ENCODE measurements at places on chromosomes 2 and 18.

DNA sequence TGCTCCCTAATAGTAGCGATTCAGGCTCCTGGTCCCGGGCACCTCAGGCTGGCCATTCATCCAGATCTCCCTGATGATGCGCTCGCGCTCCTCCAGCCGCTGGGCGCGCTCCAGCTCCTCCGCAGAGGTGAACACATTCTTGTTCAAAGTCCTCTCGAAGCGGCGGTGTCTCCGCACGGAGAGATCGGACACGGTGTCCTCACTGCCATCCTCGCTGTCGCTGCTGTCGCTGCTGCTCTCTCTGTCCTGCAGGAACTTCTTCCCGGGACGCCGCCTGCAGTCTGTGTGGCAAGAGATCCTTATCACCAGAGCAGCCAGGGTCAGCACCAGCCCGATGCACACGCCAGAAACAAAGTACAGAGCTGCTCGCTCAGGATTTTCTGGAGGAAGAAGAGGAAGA, 67.5 kb downstream of the EVA1A start:
- no peak for DNase-seq

- no peak for DNase-seq
Measured at GRCh38 chr2:200627110-200627770, 41.4 kb downstream of the AOX1 start.

DNA sequence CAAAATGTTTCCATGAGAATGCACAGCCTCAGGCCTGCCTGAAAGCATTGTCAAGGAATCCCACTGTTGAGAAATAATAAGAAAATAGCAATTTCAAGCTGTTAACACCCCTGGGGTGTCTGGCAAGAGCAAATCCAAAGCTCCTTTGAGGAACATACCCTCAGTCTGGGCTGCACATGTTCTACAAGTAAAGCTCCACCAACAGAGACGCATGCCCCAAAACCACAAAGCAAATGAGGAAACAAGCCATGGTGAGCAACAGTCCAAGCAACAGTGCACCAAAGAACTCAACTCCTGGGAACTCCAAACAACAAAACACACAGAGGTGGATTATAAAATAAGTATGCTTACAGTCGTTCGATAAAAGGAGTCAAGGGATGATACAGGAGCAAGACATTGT, 40.3 kb downstream of the CYP27C1 start:
- DNase-seq = peak; percentile 22

GRCh38 chr2:64831977-64832328, 157.2 kb upstream of the SLC1A4 start:
- no peak for DNase-seq

DNA sequence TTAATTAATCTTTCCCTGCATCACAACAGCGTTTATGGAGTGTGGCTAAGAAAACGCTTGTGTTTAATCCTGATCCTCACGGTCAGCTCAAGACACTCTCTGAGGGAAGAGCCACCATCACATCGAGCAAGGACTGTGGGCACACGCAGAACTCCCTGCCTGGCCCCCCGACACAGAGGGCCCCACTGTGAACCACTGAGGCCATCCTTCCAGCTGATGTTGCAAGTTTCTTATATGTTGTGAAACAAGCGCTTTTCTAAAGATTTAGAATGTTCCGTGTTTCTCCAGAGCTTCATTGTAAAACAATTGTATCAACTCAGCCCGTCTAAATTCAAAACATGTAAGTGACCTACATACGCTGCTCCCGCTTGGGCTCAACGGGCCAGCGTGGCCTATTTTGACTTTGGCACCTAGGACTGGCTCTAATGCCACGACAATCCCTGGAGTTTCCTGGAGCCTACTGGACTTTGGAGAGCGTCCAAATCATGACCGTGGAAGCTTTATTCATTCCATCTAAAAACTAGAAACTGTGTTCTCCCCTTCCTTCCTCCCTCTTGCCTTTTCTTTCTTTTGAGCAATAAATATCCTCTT, 34.9 kb downstream of the SERPINE2 start:
- peak; percentile 50 for DNase-seq

GRCh38 chr18:45325778-45326177, 289.5 kb upstream of the SLC14A2 start:
- DNase-seq = no peak

GRCh38 chr18:4450065-4450658, 4.9 kb downstream of the DLGAP1 start:
- peak; percentile 37 for DNase-seq

DNA sequence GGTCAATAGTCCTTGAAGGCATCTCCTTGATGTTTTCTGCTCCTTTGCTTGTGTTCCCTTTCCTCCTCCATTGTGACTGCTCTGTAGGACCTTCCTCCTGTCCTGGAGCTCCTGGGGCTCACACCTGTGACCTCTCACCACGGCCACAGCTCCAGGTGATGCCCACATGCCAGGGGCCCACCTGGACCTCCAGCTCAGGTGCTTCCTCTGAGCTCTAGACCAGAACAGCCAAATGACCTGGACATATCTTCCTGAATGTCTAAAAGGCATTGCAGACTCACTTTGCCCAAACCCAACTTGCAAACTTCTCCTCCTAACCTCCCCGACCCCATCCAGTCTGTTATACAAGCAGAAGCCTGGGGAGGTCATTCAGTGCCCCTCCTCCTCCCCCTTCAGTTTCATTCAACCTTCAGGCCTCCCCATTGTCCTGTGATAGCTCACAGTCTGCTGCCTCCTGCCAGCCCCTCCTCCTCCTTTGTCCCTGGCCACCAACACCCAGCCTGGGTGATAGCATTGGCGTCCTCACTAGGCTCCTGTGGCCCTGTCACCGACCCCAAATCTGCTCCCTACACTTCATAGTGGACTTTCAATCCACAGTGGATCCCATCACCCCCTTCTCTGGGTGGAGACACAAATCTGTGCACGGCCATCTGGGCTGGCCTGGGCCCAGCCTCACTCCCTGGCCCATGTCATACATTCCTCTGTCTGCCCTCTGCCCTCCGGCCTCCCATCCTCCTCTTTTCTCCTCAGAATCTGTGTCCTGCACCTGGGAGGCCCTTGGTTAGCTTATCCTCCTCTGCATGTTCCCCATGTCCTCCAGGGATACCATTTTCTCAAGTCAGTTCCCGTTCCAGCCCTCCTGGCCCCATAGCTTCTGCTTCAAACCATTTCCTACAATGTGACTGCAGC, 310.4 kb upstream of the HDAC4 start:
- DNase-seq = no peak

DNA sequence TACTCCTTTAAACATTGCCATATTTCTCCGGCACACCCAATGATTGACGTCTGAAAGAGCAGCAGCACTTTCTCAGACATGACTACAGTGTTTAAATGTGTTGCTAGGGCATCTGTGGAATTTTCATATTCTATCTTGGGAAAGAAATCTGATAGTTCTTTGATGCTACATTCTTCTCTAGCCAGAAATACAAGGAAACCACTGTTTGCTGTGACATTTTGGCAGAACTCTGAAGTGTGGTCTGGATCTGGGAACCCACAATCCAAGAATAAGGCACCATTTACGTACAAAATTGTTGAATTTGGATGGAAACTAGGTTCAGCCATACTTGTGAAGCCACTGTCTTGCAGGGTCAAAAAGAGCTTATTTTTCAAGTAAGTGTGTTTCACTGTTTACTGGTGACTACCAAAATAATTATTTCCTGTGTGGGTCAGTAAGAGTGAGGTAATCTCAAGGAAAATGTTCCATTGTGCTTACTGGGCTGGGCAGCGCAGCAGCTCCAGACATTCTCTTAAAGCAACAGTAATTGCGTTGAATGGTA, 21.3 kb upstream of the CD28 start:
- DNase-seq = no peak

DNA sequence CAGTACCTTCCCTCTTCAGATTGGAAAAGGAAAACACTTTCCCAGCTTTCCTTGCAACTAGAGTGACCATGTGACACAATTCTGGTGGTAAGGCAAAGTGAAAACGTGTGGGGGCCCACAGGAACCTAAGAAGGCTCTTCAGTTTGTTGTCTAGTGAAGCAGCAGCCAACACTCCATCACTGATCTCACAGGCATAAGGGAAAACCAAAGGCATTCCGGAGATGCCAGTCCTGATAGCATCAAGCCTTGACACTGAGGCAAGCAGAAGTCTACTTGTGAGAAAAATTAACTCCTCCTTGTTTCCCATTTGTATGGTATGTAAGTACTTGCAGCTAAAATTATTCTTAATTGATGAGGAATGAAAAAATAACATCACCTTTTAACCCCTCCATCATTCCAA, 88.3 kb downstream of the ETAA1 start:
- no peak for DNase-seq

GRCh38 chr2:199718074-199718473, 132.9 kb downstream of the FTCDNL1 start:
- no peak for DNase-seq

- DNase-seq = peak; percentile 43
Measured at GRCh38 chr18:9135912-9136314, 668 bp upstream of the ANKRD12 start.

DNA sequence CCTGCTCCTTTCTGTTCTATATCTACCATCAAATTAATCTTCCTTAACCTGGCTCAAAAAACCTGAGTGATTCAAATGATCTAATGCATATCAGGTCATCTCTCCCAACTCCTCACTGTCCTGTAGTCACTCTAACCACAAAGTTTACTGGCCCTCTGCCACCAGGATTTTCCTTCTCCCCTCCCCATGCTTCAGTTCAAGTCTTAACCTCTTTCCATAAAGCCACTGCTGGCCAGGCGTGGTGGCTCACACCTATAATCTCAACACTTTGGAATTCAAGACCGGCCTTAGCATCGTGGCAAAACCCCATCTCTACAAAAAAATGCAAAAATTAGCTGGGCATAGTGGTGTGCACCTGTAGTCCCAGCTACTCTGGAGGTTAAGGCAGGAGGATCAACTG, 7.5 kb upstream of the SP3 start:
- DNase-seq = no peak

DNA sequence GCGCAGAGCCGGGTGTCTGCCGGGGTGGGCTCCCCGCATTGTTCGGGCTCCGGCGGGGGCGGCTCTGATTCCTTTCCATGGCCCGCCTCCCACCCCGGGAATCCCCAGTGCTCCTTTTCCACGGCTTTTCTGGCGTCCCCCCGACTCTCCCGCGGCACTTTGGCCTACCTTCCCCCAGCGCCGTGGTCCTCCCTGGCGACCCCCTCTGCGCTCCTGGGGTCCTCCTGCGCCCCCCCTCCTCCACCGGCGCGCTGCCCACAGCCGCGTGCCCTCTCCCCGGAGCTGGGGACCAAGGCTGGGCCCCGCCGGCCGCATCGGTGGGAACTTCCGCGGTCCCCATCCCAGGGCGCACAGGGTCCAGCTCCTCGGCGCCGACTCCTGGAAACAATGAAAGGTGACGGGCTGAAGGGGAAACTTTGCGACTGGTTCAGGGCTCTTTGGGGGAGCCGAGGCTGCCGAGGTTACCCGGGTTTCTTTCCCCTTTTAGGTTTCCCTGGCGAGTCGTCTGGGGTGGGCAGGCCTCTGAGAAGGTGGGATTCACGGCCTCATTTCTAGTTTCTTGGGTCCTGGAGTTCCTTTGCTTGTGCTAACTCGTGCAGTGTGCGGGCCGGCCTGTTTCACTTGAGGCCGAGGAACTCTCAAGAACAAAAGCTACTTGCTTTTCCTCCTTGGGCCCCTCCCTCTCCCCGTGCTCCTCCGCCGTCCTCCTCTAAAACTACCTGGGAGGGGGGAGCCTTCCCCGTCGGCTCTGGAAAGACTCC, 2.2 kb downstream of the TGIF1 start:
- DNase-seq = peak; percentile 25

- DNase-seq = no peak
Measured at GRCh38 chr2:154350911-154351310, 347.6 kb upstream of the KCNJ3 start.

DNA sequence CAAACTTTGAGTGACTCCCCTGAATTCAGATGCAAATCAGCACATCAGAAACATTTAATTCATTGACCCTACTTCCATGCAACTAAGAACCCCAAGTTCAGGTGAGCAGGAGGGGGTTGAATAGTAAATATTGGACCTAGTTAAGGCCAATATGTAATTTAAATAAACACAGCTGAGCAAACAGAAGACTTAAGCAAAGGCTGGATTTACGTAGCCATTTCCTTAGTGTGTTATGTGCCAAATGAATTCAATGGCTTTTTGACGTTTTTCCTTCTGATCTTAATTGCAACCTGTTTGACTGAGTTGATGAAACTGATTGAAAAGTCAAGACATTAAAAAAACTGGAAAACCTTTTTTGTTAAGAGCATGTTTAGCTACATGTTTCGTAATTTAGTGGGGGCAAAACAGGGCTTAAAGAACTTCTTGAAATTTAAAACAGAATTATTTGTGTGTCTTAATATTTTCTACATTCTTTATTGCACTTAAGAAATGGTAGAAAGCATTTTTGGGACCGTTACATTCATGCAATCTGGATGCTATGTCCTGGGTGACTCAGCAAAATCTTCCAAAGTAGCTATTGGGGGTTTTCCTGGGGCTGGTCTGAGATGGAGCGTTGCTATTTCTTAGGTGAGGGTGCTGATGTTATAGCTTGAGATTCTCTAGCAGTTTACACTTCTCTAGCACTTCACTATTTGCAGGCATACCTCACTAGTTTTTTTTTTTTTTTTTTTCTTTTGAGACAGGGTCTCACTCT, 25.5 kb upstream of the KCNE4 start:
- DNase-seq = no peak

DNA sequence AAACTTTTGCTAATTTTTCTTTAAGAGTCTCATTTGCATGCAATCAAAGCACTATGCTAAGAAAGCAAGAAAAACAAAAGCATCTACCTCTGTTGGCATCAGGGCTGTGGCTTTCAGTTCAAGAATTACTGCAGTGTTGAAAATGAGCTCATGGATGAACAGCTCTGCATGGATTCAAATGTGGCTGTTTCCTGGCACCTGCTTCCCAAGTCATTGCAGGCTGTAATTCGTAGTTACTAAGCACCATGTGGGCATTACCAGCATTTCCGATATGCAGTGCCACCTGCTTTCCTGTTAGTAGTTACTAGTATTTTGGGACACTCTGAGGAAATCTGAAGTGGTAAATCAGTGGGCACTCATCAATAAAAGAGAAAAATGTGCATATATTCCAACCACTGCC, 37.8 kb upstream of the FAM110C start:
- no peak for DNase-seq

- peak; percentile 5 for DNase-seq
Measured at GRCh38 chr2:218046238-218046637, 22.8 kb upstream of the RUFY4 start.

- peak; percentile 94 for DNase-seq
Measured at GRCh38 chr2:234881413-234882241, 70.2 kb upstream of the SH3BP4 start.

DNA sequence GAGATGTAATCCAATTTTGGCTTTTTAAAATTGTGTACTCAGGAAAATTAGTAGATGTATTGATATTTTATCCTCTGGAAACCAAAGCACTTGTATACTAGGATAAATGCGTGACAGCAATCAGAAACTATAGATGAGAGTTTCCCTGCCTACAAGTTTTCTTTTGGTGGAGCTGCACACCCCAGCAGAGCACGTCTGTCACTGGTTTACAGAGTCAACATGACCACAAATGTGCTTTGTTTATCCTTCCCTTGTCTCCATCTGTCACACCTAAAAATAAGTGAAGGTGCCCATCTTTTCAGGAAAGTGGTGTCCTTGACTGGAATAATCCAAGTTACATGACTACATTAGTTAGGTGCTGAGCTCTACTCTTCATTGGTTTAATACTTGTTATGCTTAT, 210.4 kb upstream of the DSEL start:
- no peak for DNase-seq
